ENCODE measurements at places on chromosomes 2 and 18.

DNA sequence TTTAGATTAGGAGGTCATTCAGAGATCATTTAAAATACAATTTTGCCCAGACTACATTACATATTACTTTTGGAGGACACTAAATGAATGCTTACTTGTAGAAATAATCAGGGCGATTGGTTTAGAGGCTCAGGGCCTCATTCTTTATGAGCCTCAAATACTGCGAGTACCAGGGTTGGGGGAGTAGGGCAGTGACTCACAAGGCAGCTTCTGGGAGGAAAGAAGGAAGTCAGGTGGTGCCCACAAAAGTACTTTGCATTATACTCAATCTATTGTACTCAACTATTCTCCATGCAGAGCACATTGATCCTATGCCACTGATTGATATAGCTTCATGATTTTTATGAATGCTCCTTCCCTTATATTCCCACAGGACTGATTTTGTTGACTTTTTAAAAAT, 166.9 kb downstream of the SOCS6 start:
- no peak overlapping the region for H3K4me3 ChIP-seq
- no peaks in the 10 kb centered on the region for H3K4me1 ChIP-seq
- H3K27me3 ChIP-seq: peaks cover 11% of the 10 kb centered on the region
- H3K36me3 ChIP-seq: no peaks in the 10 kb centered on the region
- no peak overlapping the region for H3K27ac ChIP-seq

- H3K4me3 ChIP-seq: no peak overlapping the region
- no peaks in the 10 kb centered on the region for H3K36me3 ChIP-seq
- H3K4me1 ChIP-seq: peaks cover 12% of the 10 kb centered on the region
- H3K27ac ChIP-seq: no peak overlapping the region
- DNase-seq: no peak
Observed at GRCh38 chr18:23877371-23877770, 137.2 kb upstream of the TTC39C start.

GRCh38 chr2:237271698-237272652, 142.0 kb downstream of the COL6A3 start:
- no peak overlapping the region for H3K27ac ChIP-seq
- no peaks in the 10 kb centered on the region for H3K4me1 ChIP-seq
- DNase-seq: no peak
- no peak overlapping the region for H3K4me3 ChIP-seq
- H3K36me3 ChIP-seq: no peaks in the 10 kb centered on the region
- H3K27me3 ChIP-seq: peaks cover 22% of the 10 kb centered on the region

- peaks cover 18% of the 10 kb centered on the region for H3K27me3 ChIP-seq
- DNase-seq: no peak
- H3K4me3 ChIP-seq: no peak overlapping the region
- no peaks in the 10 kb centered on the region for H3K36me3 ChIP-seq
- no peaks in the 10 kb centered on the region for H3K4me1 ChIP-seq
- H3K27ac ChIP-seq: no peak overlapping the region
Observed at GRCh38 chr2:159982270-159982669, 80.1 kb downstream of the PLA2R1 start.

DNA sequence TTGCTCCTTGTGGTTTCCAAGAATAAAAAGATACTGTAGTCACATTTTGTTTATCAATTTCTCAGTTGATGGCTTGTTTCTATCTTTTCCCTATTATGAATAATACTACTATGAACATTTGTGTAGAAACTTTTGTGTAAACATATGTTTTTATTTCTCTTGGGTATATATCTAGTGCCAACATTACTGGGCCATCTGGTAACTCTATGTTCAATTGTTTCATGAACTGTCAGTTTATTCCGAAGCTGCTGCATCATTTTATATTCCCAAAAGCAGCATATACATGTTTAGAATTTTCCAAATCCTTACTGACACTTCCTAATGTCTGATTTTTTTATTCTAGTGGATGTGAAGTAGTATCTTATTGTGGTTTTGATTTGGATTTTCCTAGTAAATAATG, 737.6 kb upstream of the TMEFF2 start:
- H3K27me3 ChIP-seq: no peaks in the 10 kb centered on the region
- H3K36me3 ChIP-seq: no peaks in the 10 kb centered on the region
- no peak overlapping the region for H3K4me3 ChIP-seq
- H3K4me1 ChIP-seq: no peaks in the 10 kb centered on the region

GRCh38 chr2:65361623-65362022, 70.8 kb downstream of the SPRED2 start:
- H3K4me3 ChIP-seq: no peak overlapping the region
- no peak for DNase-seq
- H3K4me1 ChIP-seq: peaks cover 51% of the 10 kb centered on the region

DNA sequence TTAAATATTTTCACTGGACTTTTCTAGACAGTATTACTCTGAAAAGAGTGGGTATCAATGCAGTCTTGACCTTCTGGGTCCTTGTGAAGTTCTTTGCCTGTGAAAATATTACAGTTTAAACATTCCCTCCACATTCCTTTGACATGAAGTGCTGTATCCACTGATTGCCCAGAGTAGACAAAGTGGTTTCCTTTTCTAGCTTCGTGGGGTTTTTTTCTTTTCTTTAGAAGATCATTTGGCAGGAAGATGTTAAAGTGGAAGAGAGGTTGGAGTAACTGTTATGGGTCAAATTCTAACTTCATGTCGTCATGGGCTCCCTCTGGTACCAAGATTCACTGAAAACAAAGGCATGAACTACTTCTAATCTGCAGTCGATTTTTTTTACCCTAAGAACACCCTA, 496.9 kb downstream of the EPHA4 start:
- H3K27ac ChIP-seq: no peak overlapping the region
- H3K27me3 ChIP-seq: peaks cover 2% of the 10 kb centered on the region
- no peak overlapping the region for H3K4me3 ChIP-seq
- no peaks in the 10 kb centered on the region for H3K4me1 ChIP-seq
- DNase-seq: no peak
- H3K36me3 ChIP-seq: no peaks in the 10 kb centered on the region

- no peaks in the 10 kb centered on the region for H3K27me3 ChIP-seq
- H3K4me3 ChIP-seq: no peak overlapping the region
- peaks cover 44% of the 10 kb centered on the region for H3K4me1 ChIP-seq
- no peak for DNase-seq
- H3K27ac ChIP-seq: peak overlapping the region; percentile 20
Observed at GRCh38 chr2:105954891-105955290, 210.2 kb downstream of the NCK2 start.

DNA sequence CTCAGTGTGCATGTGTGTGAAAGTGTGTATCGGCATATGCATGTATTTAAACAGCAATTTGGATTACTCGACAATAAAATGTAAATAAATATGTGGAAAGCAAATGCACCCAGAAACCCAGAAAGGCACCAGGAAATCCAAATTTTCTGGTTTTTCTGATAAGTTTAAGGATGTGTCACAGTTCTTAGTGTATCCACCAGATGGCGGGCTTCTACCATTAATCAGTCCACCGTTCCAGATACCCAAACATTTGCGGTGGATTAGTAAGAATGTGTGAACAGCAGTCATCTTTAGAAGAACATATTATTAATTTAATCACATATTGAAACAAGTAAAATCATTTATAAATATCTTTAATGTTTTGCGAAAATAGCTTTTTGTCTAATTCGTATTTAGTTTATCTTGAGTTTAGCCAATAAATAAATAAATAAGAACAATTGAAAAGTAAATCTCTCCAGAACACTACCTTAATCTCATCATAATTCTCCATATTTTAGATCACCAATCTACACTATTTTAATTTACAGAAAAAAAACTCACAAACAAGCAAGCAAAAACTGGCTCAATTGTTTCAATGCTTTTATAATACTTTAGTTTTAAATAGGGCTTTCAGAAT, 298.9 kb downstream of the DSEL start:
- no peak overlapping the region for H3K27ac ChIP-seq
- H3K27me3 ChIP-seq: no peaks in the 10 kb centered on the region
- DNase-seq: peak; percentile 54
- H3K4me1 ChIP-seq: peaks cover 4% of the 10 kb centered on the region
- no peaks in the 10 kb centered on the region for H3K36me3 ChIP-seq
- no peak overlapping the region for H3K4me3 ChIP-seq

DNA sequence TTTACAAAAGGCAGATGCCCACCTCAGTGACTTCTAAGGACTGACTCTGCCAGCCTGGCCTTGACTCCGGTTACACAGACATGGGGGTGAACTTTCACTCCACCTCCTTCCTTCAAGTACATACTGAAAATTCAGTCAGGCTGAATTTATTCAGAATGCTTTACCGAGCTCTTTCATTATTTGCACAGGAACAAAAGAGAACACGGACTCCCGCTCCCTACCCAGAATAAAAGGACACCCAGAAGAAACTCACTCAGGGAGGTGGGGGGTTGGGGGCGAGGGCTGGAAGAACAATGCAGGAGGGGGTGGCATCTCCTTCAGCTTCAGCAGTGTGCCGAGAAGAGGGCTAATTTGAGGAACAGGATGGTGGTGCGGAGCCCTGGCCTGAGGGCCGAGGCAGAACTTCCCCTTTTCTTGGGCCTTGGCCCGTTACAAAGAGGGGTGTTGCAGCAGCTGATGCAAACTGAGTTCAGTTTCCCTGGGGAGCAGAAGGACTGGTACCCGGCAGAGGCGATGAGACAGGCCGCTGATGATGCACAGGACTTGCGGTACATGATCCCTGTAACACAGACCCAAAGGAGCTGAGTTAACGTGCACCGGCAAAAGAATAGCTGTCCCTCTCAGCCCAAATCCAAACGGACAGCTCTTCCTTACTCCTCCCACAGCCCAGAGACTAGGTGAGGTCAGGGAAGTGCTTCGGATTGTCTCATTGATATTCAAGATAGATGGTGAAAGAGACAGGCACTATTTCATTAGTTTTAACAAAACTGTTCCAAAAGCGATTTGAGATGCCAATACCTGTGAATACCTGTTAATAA, 24.1 kb downstream of the LYPD1 start:
- H3K4me3 ChIP-seq: no peak overlapping the region
- H3K27ac ChIP-seq: no peak overlapping the region
- H3K27me3 ChIP-seq: peaks cover 4% of the 10 kb centered on the region
- DNase-seq: no peak

- no peak overlapping the region for H3K4me3 ChIP-seq
- H3K27ac ChIP-seq: no peak overlapping the region
- DNase-seq: no peak
- peaks cover 2% of the 10 kb centered on the region for H3K4me1 ChIP-seq
- no peaks in the 10 kb centered on the region for H3K27me3 ChIP-seq
Observed at GRCh38 chr2:55109219-55109891, 59.1 kb upstream of the RTN4 start.

- no peak for DNase-seq
- H3K36me3 ChIP-seq: peaks cover 4% of the 10 kb centered on the region
- H3K27ac ChIP-seq: no peak overlapping the region
Observed at GRCh38 chr2:101972621-101973434, 18.9 kb upstream of the IL1R2 start.

- no peak for DNase-seq
- no peak overlapping the region for H3K4me3 ChIP-seq
- H3K27ac ChIP-seq: no peak overlapping the region
- peaks cover 8% of the 10 kb centered on the region for H3K4me1 ChIP-seq
Observed at GRCh38 chr2:109203246-109204011, 74.4 kb downstream of the SH3RF3 start.

DNA sequence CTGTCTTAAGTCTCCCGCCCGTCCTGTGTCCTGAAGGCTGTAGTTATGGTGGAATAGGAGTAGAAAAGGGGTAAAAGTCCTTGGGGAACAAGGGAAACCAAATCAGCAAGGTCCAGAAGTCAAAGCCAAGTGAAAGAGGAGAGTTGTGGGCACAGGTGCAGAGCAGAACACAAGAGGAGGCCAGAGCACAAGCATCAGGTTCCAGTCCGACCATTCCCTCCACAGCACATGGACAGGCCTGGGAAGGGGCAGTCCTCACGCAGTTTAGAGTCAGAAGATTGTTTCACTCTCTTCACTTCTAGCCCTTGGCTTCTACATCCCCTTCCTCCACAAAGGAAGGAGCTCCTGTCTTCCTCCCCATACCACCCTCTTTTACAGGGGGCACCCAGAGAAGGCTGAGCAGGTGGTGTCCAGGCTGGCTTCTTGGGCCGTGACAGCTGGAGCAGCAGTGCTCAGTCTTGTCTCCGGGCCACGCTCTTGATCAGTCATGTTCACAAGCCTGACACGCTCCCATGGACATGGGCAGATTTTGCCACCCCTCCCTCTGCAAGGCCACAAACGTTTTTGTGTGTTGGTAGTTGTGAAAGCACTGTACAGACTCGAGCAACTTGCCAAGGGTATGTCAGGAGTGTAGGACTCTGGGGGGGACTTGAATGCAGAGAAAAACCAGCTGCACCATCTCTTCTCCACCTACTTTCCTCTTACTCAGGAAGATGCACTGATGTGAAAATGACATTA, 138.5 kb upstream of the DAPL1 start:
- peaks cover 10% of the 10 kb centered on the region for H3K36me3 ChIP-seq
- no peaks in the 10 kb centered on the region for H3K27me3 ChIP-seq
- no peaks in the 10 kb centered on the region for H3K4me1 ChIP-seq
- no peak for DNase-seq

DNA sequence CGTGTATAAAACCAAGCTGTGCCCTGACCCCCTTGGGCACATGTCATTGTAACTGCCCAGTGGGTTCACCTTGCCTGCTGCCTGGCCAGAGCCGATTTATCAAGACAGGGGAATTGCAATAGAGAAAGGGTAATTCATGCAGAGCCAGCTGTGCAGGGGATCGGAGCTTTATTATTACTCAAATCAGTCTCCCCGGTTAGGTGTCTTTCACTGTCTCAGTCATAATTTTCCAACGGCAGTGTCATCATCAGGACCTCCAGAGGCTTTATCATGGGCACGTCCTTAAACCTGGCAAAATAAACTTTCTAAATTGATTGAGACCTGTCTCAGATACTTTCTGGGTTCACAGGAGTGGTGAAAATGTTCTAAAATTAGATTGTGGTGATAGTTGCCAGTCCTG, 29.6 kb upstream of the PGAP1 start:
- H3K27me3 ChIP-seq: peaks cover 6% of the 10 kb centered on the region
- peaks cover 5% of the 10 kb centered on the region for H3K4me1 ChIP-seq
- no peak overlapping the region for H3K27ac ChIP-seq
- peaks cover 4% of the 10 kb centered on the region for H3K36me3 ChIP-seq

DNA sequence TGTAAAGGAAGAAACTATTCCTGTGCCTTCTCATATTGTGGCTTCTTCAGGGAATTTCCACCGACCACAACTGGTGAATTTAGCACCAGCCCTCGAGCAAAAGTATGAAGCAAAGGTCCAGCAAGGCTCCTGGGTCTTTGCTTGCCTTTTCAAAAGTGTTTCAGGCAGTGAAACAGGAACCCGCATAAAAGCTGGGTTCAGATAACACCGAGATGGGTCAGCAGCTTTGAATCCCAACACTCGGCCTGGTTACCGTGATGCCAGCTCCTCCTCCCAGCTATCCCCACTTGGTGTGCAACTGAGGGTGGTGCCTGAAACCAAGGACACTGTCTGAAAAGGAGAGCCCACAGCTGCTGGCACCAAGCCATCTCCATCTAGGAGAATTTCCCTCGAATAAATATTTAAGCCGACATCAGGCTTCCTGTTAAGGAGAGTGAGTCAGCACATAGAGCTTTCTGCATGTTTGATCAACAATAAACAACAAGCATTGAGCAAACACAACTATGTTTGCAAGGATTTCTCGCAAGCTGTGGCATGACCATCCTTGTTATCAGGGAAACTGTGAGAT, 69.5 kb downstream of the ANTXR1 start:
- peaks cover 6% of the 10 kb centered on the region for H3K4me1 ChIP-seq
- no peaks in the 10 kb centered on the region for H3K36me3 ChIP-seq
- H3K4me3 ChIP-seq: no peak overlapping the region
- peaks cover 24% of the 10 kb centered on the region for H3K27me3 ChIP-seq

Data from activated naive CD8-positive, alpha-beta T cell treated with anti-CD3 and anti-CD28 coated beads, Interleukin-2, amount 50 U/mL, for 24 hours (primary cell).